ENCODE measurements at places on chromosomes 5 and 9.
A peak's percentile ranks its signal among the peaks of the same experiment; 100 is the strongest.

GRCh38 chr9:103037508-103038477, 42.7 kb downstream of the CYLC2 start:
- peak; percentile 40 for DNase-seq

DNA sequence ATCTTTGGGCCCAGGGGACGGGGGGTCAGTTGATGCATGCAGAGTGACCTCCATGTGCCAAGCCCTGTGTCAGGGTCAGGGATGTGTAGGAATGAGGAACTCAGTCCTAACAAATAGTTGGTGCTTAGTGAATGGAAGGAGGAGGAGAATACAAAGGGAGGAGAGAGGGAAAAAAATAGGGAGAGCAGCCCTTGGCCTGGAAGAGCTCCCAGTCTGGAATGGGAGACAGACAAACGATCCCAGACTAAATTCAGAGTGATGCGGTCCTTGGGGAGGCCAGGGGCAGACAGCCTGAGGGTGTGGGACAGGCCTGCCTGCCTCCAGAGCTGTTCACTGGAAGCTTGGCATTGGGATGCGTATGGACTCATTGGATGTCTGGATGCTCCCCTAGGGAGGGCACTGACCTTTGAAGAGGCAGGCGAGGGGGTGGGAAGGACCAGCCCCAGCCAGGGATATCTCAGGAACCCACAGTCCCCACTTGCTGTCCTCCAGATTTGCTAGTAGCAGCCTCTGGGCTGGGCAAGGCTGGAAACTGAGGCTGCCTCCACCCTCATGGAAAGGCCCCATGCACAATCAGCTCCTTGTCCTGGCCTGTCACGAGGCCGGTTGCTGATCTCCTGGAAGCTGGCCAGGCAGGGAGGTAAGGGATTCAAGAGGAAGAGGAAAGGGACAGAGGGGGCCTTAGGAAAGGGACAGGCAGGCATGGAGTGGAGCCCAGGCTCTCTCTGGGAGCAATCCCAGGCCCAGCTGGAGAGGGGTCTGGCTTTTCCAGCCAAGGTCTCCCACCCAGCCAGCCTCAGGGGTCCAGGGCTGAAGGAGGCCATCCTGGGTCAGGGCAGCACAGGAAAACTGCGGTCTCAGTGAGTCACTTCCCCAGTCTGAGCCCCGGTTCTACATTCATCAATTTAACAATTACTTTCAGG, 69.0 kb upstream of the GGTA1 start:
- DNase-seq, result no peak

DNA sequence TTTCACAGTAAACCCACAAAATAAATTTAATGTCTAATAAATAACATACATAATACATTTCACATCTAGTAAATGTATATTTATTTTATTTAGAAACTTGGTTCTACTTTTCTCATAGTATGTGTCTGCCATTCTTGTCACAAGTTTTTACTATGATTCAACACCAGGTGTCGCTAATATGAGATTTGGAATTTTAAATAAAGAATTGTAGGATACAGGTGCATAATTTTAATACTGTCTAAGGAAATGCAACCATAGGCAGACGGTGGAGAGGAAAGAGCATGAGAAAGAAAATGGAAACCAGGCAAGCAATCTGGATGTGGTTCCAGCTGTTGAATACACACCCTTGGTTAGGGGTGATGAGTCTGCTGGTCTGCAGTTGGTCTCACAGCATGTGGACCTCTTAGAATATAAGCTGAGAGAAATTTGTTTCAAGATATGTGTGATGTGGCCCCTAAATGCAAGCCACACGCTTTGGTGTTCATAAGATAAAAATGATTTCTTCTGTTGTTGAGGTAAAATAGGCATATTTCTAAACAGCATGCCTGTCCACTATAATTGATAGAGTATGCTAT, 114.7 kb upstream of the TXNDC8 start:
- DNase-seq, result no peak

DNA sequence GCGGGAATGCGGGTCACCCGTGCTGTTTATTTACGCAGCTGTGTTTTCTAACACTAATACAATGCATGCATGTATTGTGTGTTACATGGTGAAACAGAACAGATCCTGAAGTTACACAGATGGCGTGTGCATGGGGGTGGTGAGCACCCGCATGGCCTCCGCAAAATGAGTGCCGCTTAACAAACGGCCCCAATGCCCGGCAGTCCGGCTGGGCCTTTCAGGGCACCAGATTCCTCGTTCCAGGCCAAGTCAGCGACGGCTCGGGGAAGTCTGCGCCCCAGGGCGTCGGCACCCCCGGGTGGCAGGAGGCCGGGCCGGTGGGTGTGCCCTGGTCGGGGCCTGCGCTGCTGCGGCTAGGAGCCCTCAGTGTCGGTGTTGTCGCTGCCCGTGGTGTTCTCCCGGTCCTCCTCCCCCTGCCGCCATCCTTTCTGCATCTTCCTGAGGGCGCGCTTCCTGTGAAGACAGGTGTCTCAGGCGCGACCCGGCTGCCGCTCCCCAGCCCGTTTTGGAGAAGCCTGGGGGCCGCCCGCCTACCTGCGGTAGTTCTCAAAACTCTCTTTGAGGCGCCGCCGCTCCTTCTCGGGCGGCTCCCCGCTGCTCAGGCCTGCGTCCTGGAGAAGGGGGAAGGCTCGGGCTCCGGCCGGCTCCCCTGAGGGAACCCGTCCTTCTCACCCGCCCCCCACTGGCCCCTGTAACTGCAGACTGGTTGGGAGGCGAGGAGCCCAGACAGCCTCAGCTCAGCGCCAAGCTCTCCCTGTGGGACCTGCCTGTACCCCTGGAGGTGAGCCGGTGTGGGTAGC, 605 bp upstream of the DNLZ start:
- no peak for DNase-seq

DNA sequence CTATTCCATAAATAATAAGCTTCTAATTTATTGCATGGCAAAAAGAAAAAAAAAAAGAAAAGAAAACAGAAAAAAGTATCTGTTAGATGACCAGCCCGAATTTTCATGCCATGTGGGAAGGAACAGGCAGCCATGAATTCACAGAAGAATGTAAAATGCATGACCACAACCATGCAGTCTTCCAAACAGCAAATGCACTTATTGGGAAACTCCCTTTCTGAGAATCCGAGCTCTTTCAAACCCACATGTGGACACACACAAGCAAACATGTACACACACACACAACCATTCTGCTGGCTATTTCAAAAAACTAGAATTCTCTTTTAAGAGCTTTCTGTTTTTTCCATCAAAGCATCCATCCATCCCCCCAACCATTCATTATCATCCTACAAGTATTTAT, 236.1 kb downstream of the DNAH5 start:
- DNase-seq, result no peak

- no peak for DNase-seq
Observed at GRCh38 chr9:101397746-101398067, 711 bp downstream of the MRPL50 start.

GRCh38 chr9:129617167-129617566, 3.7 kb downstream of the C9orf50 start:
- no peak for DNase-seq

DNA sequence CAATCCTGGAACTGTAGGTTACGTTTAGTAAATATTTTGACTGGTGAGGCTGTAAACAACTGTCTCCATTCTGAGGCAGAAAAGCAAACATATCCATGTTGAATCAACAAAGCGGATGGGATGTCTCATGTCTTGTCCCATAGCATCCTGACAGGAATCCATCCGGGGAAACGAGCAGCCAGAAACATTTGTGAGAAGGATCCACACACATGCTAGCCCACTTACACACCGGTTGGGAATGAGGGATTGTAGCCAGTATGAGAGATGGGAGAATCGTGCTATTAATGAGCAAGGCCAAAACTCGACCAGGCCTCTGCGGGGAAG, 117.5 kb downstream of the FSTL4 start:
- no peak for DNase-seq

DNA sequence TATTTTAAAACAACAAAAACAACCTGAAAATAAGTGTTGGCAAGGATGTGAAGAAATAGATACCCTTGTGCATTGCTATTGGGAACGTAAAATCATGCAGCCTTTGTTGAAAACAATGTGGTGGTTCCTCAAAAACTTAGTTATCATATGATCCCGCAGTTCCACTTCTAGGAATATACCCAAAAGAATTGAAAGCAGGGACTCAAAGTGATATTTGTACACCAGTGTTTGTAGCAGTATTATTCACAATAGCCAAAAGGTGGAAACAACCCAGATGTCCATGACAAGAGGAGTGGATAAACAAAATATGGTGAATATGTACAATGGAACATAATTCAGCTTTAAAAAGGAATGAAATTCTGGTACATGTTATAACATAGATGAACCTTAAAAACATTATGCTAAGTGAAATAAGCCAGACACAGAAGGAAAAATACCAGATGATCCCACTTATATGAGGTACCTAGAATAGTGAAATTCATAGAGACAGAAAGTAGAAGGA, 29.0 kb downstream of the IRF1 start:
- no peak for DNase-seq

GRCh38 chr5:174295702-174296436, 250.4 kb downstream of the NSG2 start:
- no peak for DNase-seq

DNA sequence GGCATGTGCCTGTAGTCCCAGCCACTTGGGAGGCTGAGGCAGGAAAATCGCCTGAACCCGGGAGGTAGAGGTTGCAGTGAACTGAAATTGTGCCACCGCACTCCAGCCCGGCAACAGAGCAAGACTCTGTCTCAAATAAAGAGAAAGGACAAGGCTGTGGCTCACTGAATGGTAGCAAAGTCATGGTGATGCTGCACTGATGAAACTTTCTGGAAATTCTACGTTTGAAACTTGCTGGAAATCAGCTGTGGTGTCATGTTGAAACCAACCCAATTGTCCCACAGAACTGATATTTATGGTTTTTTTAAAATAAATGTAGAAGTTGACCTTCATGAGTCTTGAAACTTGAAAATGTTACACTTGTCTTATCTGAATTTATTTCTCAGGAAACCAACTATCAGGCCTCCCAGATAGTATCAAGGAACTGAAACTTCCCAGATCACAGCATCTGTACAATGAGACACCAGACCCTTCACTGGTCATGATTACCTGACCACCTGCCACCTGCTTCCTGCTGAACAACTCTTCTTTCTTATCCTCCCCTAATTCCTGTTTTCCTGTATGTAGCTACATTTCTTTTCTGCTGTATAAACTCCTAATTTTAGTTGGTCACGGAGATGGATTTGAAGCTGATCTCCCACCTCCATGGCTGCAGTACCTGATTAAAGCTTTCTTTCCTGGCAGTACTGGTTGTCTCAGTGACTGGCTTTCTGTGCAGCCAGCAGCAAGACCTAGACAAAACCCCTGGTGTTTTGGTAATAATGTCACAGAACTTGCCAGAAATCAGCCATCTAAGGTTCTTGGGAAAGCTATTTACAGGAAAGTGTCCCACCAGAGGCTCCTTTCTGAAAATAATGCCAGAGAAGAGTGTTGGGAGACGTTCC, 5.6 kb upstream of the TBC1D13 start:
- DNase-seq, result no peak

GRCh38 chr5:107542428-107542827, 128.3 kb downstream of the EFNA5 start:
- no peak for DNase-seq

DNA sequence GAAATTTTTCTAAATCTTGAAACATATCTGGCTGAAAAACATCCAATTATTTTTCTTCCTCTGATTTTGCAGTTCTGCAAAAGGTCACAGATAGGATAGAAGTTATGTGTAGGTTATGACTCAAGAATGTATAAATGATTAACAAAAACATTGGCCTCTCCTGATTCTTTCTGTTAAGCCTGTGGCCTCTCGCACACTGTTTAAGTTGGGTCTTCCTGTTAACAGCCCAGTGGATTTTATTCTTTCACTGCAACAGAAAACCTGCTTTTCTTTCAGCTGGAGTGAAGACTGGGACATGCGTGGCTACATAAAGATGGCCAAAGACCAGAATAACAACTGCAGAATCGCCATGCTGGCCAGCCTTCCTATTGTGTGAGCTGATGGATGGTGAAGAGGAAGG, 17.1 kb upstream of the SPATA31E1 start:
- no peak for DNase-seq

DNA sequence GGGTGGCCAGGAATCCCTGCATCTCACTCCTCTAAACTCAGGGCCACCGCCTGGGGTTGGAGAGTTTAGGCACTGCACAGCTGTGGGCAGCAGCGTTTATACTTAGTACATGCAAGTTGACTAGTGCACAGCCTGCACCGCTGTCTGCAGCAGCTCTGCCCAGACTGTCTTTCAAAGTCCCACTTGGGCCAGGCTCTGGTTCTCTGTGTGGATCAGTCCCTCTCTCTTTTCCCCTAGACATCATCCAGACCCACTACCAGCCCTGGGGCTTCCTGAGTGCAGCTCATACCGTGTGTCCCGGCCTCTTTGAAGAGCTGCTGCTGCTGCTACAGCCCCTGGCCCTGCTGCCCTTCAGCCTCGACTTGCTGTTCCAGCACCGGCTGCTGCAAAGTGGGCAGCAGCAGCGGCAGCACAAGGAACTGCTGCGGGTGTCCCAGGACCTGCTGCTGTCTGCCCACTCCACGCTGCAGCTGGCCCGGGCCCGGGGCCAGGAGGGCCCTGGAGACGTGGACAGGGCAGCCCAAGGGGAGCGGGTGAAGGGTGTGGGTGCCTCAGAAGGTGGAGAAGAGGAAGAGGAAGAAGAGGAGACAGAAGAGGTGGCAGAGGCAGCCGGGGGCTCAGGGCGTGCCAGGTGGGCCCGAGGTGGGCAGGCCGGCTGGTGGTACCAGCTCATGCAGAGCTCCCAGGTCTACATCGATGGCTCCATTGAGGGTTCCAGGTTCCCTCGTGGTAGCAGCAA, 45.1 kb upstream of the TESK1 start:
- DNase-seq, result no peak

DNA sequence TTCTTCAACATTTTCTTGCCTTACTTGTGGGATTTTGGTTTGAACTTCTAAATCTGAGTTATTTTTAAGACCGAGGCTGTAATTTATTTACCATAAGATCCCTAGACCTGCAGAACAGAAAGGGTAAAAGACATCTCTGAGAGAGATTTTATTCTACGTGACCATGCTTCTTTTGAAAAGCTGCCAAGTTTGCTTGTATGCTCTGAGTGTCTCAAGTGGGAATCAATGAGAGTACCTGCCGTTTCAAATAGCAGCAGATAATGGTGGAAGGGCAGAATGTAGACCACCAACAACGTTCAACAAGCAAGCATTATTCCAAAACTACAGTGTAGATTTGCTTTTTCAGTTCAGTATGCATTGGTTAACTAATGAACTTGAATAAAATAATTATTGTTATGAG, 108.6 kb upstream of the MINAR2 start:
- DNase-seq, result no peak

DNA sequence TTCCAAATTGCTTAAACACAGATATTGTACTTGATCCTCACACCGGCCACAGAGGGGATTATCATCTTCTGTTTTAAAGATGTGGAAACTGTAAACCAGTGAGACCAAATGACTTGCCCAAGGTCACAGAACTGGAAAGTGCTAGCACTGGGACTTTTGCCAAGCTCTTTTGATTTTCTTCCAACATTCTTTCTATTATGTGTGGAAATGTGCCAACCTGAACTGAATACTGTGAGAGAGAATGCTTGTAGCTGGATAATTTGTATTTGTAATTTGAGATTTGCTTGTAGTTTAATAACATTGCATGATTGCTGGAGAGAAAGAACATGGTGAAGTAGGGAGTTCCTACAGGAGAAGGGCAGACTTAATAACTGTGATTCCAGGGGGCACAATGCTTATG, 977.9 kb upstream of the NUDT12 start:
- DNase-seq, result no peak

All from chondrocyte (in vitro differentiated cells).